ENCODE measurements at places on chromosomes 1 and 21.

DNA sequence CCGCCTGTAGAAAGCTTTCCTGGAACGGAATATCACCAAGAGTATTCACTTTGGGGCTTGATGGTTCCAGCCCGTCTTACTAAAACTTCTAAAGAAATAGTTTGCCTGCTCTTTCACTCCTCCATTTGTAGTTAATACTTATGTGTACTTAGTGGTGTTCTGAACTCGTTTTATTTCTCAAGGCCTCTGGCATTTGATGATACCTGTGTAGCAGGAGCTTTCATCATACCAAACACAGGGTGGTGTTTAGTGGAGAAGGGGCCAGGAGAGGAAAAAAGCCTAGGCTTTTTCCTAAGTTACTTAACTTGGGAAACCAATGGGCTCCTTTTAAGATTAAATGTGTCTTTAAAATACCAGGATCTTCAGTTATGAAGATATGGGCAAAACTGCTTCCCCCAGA is 74.3 kb downstream of the RPS6KA1 start:
- DNase-seq: no peak

DNA sequence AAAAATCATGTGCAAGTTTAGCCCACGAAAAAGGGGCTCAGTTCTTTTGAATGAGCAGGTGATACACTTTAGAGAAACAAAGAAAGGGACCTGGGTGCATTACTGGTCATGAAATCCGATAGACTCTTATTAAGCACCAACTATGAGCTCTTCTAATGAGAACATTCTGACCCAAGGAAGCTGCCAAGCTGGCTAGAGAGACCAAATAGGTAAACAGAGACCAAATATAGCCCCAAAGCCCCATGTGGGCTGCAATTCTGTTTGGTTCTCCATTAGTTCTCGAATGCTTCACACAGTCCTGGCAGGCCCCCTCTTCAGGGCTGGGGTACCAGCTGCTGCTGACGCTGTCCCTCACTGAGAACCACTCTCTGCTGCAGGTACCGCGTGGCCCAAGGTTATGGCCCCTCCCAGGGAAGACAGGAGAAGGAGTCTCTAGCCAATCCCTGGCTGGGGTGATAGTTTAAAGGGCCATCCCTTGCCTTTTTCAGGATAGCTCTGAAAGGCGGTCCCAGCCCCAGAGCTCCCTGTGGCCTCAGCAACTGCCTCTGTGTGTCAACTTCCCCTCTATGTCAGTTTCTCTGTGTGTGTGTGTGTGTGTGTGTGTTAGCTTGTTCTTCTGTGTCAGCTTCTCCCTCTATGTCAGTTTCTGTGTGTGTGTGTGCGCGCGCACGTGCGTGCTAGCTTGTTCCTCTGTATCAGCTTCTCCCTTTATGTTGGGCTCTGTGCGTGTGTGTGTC is 7.1 kb upstream of the UBXN10 start:
- DNase-seq: no peak

DNA sequence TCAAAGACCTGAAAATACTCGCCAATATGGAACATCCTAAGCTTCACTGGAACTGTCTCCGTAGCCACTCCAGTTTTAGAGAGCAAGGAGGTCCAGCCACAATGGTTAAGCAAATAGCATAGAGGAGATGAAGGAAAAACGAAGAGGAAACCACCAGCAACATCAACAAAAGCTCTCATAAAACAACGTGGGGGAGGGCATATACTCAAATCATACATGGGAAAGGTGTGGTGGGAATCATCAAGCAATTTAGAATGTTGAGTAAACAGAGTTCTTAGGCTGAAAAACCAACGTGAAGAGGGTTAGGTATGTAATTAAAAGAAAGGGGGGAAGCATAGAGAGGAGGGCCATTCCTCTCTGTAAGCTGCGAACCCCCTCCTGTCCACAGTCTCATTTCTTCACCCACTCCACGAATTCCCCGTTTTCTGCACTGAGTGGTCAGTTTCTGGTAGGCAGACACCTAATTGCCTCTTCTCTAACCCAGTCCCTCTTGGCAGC is 1.0 kb downstream of the TMEM59 start:
- peak; percentile 26 for DNase-seq

- no peak for DNase-seq
Observed at GRCh38 chr1:27970401-27970800, 10.6 kb downstream of the XKR8 start.

DNA sequence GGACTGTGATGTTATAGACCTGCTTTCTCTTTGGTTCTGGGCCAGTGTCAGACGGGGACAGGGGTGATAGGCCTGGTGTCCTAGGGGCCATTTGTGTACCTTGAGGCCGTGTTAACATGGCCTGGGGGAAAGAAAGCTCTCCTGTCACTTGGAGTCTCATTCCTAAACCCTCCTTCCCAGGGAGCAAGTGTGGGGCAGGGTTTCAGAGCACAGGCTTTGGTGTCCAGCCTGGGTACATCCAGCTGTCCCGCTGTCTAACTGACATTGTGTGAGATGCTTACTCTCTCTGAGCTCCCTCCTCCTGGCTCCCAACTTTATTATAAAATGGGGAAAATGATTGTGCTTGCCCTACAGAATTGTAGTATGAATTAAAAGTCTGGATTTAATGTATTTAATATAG is 32.6 kb upstream of the EPHA8 start:
- no peak for DNase-seq

DNA sequence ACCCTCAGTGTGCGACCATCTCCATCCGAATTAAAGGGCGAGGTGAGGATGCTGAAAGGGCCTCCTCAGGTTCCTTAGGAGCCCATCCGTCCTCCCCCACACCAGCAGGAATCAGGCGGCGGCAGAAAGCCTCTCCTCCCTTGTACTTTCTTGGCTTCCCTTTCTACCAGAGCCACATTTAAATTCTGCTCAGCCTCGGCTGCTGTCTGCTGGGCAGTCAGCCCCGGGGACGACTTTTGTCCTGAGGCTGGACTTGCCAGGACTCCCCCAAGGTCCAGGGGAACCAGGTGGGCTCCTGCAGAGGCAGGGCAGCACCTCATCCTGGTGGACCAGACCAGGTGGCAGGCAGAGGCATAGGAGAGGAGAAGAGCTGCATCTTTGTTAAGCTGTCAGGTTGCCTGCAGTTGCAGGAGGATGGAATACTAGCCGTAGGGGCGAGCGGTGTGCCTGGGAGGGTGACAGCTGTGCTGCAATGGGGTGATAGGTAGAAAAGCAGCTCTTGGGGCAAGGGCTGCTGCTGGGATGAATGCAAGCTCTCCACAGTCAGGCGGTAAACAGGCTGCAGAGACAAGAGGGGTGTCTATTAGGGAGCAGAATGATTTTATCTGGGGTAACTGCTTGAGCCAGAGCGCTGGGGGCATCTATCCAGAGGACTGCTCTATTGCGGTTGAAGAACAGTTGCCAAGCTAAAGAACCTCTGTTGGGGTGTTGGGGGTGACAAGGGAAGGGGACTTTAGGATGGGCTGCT is 46.2 kb upstream of the WASF2 start:
- no peak for DNase-seq

GRCh38 chr1:177190308-177190970 is 19.7 kb downstream of the BRINP2 start:
- no peak for DNase-seq

DNA sequence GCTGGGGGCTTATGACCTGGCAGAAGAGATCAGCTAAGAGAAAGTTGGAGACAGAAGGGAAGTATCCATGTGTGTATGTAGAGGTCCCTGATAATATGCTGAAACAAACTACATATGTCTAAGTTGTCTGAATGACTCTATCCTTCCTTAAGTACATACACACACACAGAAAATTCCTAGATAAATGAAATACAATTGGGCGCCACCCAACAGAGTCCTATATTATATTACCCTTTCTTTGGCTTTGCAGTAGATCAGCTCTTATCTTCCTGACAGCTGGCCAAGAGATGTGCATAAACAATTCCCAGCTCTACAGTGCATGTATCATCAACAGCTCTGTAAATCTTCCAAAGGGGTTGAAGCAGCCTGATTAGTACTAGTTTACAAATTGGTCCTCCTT is 40.1 kb downstream of the SORT1 start:
- peak; percentile 26 for DNase-seq

DNA sequence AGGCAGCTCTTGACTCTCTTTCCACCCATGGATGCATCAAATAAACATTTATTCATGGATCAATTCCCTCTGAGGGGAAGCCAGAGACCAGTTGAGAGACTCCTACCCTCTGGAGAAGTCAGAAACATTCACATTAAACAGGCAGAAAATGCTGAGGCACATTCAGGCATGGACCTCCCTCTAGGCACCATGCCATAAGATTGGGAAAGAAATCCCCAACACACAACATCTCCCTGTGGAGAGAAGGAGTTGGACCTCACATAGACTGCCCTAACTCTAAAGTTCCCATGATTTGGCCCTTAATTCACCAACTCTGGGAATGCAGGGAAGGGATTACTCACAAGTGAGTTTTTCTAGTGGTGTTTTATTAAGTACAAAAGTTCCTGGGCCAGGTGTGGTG is 415.3 kb upstream of the C1orf87 start:
- no peak for DNase-seq

DNA sequence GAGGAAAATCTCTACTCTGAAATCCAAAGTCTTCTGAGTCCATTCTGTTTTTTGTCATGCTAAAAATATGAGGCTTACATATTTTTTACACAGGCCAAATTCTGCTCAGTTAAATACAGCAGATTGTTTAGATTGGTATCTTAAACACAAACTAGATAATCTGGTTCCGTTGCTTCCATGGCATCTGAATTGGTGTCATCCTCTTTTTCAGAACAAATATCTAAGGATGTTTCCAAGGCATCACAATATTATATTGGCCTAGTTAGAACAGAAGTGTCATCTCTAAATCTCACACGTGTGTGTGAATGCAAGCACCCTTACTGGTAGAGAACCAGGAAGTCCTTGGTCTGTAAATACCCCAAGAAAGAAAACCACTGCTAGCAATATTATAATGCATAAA is 151.2 kb downstream of the NRIP1 start:
- no peak for DNase-seq

- DNase-seq: no peak
Observed at GRCh38 chr1:242219298-242219901, 220.5 kb upstream of the MAP1LC3C start.

DNA sequence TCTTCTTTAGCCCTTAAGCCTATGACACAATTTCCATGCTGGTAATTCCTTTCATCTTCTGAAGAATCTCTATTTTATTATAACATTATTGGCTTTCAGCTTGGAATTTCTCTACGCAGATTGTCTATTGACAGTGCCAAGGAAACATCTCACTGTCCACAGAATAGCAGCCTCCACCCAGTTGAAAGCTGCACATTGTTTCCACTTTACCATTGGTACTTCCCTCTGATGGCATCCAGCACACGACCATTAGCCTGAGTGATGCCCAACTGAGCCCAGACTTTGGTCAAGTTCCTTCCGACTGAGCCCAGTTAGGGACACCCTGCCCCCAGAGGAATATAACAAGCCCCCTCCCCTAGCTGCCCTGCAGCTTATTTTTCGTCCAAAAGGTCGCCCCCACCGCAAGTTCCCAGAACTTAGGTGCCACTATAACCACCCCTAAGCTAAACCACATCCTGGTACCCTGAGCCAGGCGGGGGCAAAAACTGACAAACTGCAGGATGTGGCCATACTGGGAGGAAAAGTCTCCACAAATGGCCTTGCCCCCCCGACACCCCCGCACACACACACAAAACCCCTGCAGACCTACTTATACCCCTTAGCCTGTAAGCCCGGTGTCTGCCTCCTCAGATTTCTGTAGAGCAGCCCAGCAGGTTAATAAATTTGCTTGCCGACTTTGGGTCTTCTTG is 13.2 kb downstream of the GBP5 start:
- no peak for DNase-seq

- no peak for DNase-seq
Observed at GRCh38 chr1:114368560-114369255, 142.3 kb downstream of the TRIM33 start.

GRCh38 chr1:167297222-167298214 is 76.8 kb downstream of the POU2F1 start:
- no peak for DNase-seq

- DNase-seq: no peak
Observed at GRCh38 chr1:3319874-3320245, 134.6 kb upstream of the ARHGEF16 start.

DNA sequence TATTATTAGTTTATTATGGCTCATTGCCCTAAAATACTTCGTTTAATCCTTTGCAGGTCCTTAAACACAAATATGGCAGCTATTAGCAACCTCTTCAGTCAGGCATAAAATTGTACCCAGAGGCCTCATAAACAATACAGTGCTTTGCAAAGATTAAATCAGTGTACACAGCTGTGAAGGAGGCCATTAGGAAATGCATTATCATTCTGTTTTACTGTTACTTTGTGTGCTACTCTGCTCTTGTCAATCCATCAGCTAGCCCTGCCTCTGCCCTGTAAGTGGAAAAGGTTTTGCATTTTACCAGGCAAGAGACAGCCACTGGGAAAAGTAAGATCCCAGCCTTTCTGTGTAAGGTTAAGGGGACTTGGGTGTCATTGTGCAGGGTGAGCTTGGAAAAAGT is 415.7 kb upstream of the DAB1 start:
- DNase-seq: no peak

DNA sequence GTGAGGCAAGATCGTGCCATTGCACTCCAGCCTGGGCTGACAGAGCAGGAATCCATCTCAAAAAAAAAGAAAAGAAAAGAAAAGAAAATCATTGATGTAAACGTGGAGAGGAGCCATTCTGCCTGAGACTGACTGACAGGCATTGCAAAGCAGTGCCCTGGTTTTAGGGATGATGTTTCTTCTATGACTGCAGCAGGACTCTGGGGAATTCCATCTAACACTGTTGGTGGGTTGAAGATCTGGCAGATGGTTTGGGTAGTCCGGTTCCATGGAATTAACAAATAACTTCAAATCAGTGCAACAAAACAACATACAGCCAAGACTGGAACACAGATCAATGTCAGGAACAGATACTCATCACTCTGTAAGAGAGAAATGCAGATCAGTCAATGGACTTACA is 17.8 kb upstream of the LAMC2 start:
- no peak for DNase-seq

DNA sequence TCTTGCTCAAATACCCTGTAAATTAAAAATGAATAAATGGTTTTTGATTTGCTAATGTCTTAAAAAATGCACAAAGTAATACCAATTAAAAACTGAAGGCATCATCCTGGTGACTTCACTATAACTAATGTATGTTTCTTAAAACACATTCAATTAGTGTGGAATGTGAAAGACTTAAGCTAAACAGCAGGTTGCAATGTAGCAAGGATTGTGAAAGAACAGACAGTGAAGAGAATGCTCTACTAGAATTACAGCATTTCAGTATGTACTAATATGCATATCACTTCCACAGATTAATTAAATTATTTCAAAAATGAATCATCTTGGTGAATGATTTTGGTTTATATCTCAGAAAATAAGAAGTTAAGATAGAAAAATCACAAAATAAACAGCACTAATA is 56.4 kb downstream of the LHX4 start:
- DNase-seq: no peak

DNA sequence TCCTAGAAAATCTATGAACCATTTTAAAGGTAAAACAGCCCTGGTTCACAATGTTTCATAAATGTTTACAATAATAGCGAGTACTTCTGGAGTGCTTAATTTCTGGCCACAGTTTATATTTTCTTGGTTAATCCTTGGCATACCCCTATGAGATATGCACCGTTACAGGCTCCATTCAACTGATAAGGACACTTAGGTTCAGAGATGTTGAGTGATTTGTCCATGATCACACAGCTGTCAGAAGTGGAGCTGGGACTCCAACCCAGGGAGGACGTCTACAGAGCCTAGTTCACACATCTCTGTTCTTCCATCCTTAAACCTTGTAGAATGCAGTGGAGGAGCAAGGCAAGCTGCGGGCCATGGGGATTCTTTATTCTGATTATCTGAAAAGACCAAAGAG is 48.4 kb upstream of the RUNX1 start:
- no peak for DNase-seq
